Activated CD4-positive, alpha-beta memory T cell treated with anti-CD3 and anti-CD28 coated beads, Interleukin-2, amount 10 ng/mL, durations not matched to agents 7 days and 5 days (primary cell): ENCODE measurements at places on chromosomes 11 and 22.

- no peaks in the 10 kb centered on the region for H3K4me1 ChIP-seq
- no peaks in the 10 kb centered on the region for H3K27me3 ChIP-seq
- no peak overlapping the region for H3K27ac ChIP-seq
Observed at GRCh38 chr11:129729216-129729615, 86.4 kb upstream of the TMEM45B start.

DNA sequence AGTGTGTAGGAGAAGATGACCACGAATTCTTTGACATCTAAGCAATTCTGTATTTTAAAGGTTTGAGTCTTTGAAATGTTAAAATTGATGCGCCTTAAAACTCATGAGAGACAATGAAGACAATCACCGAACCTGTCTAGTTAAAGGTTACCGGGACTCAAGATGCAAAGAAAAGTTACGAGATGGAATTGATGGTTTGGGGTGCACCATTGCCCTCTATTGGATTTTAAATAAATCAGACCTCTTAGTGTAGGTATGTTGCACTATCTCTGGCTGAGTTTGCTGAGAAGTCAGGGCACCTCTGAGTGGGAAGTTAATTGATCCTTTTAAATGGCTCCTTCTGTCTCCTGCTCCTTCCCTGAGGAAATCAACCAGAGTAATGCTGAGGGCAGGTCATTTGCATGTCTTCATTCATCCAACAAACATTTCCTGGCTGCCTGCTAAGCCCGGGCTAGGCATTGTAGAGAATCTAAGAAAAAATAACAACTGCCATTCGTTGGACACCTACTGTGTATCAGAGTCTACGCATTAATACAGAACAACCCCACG lies 19.4 kb upstream of the TMA7B start:
- H3K27me3 ChIP-seq: no peaks in the 10 kb centered on the region
- peaks cover 53% of the 10 kb centered on the region for H3K36me3 ChIP-seq
- DNase-seq: no peak
- peak overlapping the region; percentile 21 for H3K27ac ChIP-seq
- H3K4me3 ChIP-seq: no peak overlapping the region

DNA sequence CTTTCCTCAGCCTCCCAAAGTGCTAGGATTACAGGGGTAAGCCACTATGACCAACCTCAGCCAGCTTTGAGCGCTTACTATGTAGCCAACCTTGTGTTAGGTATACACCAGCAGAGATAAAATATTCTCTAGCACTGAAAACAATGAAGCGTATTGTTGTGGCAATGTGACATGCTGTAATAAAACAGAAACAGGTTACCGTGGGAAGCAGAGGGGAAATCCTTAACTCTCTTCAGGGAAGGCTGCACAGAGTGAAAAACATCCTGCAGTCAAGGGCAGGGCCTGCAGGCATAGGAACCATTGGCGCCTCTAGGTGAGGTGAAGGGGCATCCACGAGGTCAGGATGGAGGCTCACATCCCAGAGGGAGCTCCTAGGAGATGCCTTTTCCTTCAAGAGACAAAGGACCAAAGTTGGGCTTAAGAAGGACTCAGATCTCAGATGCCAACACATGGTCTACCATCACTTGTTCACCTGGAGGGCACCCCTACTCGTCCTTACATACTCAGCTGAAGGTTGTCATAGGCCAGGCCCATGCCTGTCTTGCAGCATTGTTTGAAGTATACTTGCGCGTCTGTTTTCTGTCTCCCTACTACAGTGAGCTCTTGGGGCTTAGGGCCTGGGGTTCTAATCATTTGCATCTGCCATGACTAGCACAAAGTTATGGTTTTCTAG lies 8.0 kb downstream of the POLD4 start:
- no peak overlapping the region for H3K4me3 ChIP-seq
- peaks cover 24% of the 10 kb centered on the region for H3K4me1 ChIP-seq
- H3K27ac ChIP-seq: no peak overlapping the region
- H3K27me3 ChIP-seq: no peaks in the 10 kb centered on the region
- H3K36me3 ChIP-seq: no peaks in the 10 kb centered on the region

GRCh38 chr22:31530823-31531195 lies 34.5 kb downstream of the SFI1 start:
- no peak overlapping the region for H3K4me3 ChIP-seq
- DNase-seq: no peak
- peaks cover 66% of the 10 kb centered on the region for H3K36me3 ChIP-seq
- peaks cover 47% of the 10 kb centered on the region for H3K4me1 ChIP-seq

DNA sequence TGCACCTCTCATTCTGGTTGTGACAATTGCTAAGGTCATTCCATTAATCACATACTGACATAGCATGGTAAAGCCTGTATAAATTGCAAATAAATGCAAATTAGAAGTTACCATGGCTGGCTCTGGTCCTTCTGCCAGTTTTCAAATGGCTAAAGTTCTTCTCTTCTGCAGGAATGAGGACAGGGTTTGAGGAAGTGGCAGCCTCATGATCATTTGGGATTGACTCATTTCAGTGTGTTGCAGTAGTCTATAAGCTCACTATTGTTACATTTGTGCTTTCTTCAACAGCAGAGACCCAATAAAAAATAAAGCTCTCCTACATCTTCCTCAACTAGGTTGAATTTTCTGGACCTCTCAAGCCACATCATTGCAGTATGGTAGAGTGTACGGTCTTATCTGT lies 60.3 kb downstream of the NECTIN1 start:
- no peak overlapping the region for H3K4me3 ChIP-seq
- H3K36me3 ChIP-seq: no peaks in the 10 kb centered on the region
- DNase-seq: no peak
- peaks cover 1% of the 10 kb centered on the region for H3K4me1 ChIP-seq

GRCh38 chr11:2036863-2037486 lies 39.3 kb upstream of the H19 start:
- DNase-seq: no peak
- no peak overlapping the region for H3K27ac ChIP-seq
- H3K27me3 ChIP-seq: no peaks in the 10 kb centered on the region
- no peaks in the 10 kb centered on the region for H3K4me1 ChIP-seq
- H3K4me3 ChIP-seq: no peak overlapping the region

DNA sequence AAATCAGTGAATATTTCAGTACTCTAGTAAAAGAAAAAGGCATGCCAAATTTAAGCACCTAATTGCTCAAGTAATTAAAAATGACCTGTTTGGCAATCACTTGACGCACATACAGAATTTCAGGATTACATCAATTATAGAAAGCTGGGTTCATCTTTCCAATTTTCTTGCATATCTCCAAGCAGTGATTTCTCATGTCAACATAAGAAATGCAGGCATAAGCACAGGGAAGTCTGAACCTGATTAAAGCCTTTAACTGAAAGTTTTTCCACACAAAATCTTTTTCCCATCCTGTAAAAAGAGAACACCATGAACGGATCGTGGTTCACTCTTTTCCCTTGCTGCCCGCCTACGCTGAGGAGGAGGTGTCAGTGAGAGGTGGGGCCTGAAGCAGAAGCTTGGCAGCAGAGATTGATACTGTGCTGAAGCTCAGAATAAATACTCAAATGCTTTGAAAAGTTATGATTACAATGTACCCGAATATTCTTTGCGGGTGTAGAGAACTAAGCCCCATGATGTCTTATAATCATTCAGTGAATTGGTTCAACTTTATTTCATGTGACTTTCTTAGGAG lies 704.1 kb upstream of the CCDC90B start:
- no peaks in the 10 kb centered on the region for H3K36me3 ChIP-seq
- no peak for DNase-seq
- no peaks in the 10 kb centered on the region for H3K4me1 ChIP-seq
- no peaks in the 10 kb centered on the region for H3K27me3 ChIP-seq
- H3K4me3 ChIP-seq: no peak overlapping the region
- H3K27ac ChIP-seq: no peak overlapping the region

DNA sequence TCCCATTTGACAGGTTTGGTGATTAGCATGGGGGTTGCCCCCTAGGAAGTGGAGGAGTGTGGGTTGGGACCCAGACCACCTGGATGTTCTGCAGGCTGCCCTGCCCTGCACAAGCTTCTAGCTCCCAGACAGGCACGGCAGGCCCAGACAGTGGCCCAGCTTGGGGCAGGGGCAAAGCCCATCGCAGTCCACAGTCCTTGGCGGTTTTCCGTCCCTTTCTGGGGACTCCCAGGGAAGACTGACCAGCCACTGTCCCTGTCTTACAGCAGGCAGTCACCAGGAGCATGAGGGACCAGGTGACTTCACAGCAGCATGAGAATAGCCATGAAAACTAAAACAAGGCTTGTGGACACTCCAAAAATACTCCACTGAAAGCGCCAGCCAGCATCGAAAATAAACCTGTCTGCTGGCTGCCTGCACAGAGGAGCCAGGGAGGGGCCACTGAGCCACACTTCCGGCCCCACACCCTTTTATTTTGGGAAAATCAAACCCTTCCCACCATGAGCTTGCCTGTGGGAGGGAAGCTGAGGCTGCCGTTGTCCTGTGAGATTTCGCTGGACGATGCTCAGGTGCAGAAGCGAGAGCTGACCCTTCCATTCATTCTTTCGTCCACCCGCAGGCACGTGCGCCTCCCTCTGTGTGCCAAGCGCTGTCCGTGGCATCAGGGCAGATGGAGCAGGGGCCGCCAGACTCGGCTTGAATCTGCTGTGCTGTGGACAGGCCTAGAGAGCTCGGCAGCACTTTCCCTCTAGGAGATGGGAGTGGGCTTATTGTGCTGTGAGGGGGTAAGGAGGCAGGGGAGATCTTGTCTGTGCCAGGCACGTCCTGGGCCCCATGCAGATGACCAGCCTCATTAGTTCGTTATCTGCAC lies 28.0 kb downstream of the FADD start:
- no peak for DNase-seq
- H3K27ac ChIP-seq: no peak overlapping the region
- H3K27me3 ChIP-seq: peaks cover 4% of the 10 kb centered on the region
- H3K4me1 ChIP-seq: no peaks in the 10 kb centered on the region
- H3K4me3 ChIP-seq: no peak overlapping the region
- H3K36me3 ChIP-seq: no peaks in the 10 kb centered on the region

GRCh38 chr11:46865340-46865739 lies 19.3 kb upstream of the CKAP5 start:
- H3K36me3 ChIP-seq: no peaks in the 10 kb centered on the region
- H3K4me3 ChIP-seq: no peak overlapping the region
- DNase-seq: no peak

DNA sequence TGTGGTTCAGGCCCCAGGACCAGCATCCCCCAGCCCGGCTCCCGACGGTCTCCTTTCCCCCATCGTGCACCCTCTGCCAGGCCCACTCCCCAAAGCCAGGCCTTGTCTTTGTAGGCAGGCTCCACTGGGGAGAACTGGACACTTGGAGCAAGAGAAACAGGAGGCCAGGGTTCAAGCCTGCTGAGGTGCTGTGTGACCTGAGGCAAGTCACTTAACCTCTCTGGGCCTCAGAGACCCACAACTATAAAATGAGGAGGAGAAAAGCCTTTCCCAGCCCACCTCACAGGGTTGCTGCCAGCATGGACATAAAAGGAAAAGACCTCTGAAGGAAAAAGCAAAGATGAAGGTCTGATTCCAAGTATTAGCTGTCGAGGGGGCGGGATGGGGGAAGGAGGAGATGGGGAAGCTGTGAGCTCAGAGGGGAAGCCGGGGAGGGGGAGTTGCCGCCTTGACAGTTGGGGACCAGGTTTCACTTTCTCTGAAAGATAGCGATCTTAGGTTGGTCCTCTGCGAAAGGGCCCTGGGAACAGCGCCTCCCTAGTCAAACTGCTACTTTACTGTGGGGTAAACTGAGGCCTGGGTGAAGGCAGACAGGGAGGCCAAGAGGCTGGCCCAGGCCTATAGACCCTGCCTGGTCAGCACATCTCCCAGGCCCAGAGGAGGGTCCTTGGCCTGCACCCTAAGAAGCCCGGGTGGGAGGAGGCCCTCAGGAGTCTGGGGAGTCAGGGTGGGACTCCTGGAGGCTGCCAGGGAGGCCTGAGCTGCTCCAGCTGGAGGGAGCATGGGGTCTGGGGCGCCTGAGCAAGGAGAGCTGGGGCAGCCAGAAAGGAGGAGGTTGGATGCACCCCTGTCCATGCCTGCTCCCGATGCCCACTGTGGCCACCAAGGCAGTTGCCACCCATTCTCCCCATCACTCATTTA lies 991 bp upstream of the OSM start:
- H3K4me1 ChIP-seq: peaks cover 59% of the 10 kb centered on the region
- DNase-seq: peak; percentile 79
- no peaks in the 10 kb centered on the region for H3K27me3 ChIP-seq
- H3K36me3 ChIP-seq: peaks cover 76% of the 10 kb centered on the region

DNA sequence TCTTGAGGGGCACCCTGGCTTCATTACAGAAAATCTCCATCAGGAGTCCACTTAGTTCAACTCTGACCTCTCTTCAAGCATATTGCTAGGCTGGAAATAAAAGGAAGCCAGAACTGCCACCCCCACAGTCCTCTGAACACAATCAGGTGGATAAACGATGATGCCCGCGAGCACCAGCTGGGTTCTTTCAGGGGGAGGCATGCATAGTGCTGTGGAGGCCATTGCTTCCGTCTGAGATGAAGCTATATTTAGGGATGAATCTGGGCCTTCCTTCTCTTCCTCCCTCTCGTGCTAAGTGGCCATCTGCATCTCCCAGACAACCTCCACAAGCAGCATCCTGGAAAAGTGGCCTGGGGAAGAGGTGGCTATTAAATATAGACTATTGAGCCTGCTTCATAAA lies 3.9 kb upstream of the MICAL2 start:
- no peak for DNase-seq
- H3K36me3 ChIP-seq: peaks cover 6% of the 10 kb centered on the region
- no peak overlapping the region for H3K4me3 ChIP-seq
- H3K27ac ChIP-seq: no peak overlapping the region
- peaks cover 6% of the 10 kb centered on the region for H3K27me3 ChIP-seq
- H3K4me1 ChIP-seq: peaks cover 51% of the 10 kb centered on the region

DNA sequence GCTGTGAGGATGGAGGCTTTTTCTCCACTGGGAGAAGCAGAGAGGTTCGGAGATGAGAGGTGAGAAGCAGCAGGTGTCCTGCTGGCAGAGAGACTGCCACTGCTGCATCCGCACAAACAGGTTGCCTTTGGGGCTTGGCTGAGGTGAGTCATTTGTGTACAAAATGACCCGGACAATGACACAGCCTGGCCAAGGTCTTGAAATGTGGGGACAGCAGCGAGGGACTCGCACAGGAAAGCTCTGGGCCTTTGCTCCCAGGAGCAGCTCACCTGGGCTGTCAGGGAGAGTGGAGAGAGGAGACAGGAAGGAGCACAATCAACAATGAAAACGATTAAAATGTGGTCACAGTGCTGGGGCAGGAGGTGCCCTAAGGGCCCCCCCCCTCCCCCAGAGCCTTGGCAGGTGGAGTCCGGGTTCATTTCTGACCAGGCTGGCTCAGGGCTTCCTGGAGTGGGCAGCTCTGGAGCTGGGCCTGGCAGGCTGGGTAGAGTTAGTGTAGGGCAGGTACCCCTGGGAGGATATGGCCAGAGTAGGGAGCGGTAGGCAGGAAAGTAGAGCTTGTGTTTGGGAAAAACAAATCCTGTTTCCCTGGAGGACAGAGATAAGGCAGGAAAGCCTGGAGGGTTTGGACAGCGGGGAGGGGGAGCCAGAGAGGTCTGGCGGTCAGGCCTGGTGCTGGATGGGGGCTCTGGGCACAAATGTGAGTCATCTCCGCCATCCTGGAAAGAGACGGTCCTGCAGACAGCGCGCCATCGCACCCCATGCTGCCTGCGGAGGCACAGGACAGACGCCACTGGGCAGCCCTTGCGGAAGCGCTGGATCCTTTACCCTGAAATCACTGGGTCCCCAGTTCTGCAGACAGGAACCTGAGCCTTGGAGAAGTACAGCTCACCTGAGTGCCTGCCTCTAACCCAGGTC lies 37.8 kb upstream of the CELSR1 start:
- peaks cover 4% of the 10 kb centered on the region for H3K27me3 ChIP-seq
- H3K4me1 ChIP-seq: peaks cover 42% of the 10 kb centered on the region
- DNase-seq: no peak
- H3K4me3 ChIP-seq: peak overlapping the region; percentile 70
